ENCODE measurements at places on chromosomes 6 and 20. TPM values are rescaled to one million over a fixed set of nuclear protein-coding genes. Genes with fewer than 3 reads are reported as not detected.

Gene RIMS1
- total RNA-seq = 6.0 TPM

GRCh38 chr20:2137552-2138201 lies 36.0 kb downstream of the STK35 start:
- DNase-seq = no peak
- no peaks in the 10 kb centered on the region for H3K36me3 ChIP-seq
- no peak overlapping the region for H3K27ac ChIP-seq
- peaks cover 11% of the 10 kb centered on the region for H3K4me1 ChIP-seq
- H3K27me3 ChIP-seq = no peaks in the 10 kb centered on the region

DNA sequence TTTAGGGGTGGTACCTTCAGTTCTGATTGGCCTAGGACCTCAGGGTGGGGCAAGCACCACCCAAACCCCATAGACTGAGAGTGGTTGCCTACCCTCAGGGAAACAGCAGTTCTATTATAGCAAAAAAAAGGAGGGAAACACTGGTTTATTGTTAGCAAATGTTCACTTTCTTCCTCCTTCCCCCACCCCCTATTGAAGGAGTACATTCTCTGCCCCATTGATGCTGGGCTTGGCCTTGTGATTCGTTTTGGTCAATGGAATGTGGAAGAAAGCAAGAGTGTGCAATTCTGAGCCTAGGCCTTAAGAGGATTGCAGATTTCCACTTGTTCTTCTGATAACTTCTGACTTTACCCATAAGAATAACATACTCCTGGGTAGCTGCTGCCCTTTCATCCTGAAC lies 255.8 kb downstream of the NFATC2 start:
- H3K27ac ChIP-seq = peak overlapping the region; percentile 30
- H3K4me1 ChIP-seq = peaks cover 32% of the 10 kb centered on the region
- H3K27me3 ChIP-seq = no peaks in the 10 kb centered on the region
- DNase-seq = no peak
- H3K36me3 ChIP-seq = no peaks in the 10 kb centered on the region

DNA sequence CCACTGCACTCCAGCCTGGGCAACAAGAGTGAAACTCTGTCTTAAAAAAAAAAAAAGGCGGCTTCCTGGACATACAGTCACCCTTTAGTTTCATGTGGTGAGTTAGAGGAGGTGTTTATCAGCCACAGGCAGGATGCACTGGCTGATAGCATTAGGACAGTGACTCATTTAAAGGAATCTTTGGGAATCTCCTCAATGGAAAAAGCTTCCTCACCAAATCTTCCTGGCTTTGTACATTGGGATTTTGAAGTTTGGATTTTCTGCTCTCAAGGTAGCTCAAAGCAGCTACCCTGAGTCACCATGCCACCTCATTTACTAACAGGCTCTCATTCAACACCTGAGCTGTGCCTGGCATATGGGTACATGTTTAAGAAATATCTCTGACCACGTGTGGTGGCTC lies 20.2 kb downstream of the PRPH2 start:
- no peaks in the 10 kb centered on the region for H3K27me3 ChIP-seq
- H3K36me3 ChIP-seq = no peaks in the 10 kb centered on the region
- H3K27ac ChIP-seq = no peak overlapping the region
- no peak overlapping the region for H3K4me3 ChIP-seq

GRCh38 chr6:16306334-16306733 lies 67.9 kb downstream of the GMPR start:
- no peaks in the 10 kb centered on the region for H3K4me1 ChIP-seq
- H3K27ac ChIP-seq = no peak overlapping the region
- H3K4me3 ChIP-seq = no peak overlapping the region
- no peaks in the 10 kb centered on the region for H3K27me3 ChIP-seq
- DNase-seq = no peak

GRCh38 chr6:167669870-167670802 lies 156.6 kb upstream of the AFDN start:
- peaks cover 8% of the 10 kb centered on the region for H3K27me3 ChIP-seq
- no peaks in the 10 kb centered on the region for H3K36me3 ChIP-seq
- no peak overlapping the region for H3K27ac ChIP-seq
- H3K4me1 ChIP-seq = peaks cover 36% of the 10 kb centered on the region

Measured in mesothelial cell of epicardium (in vitro differentiated cells).